CD8-positive, alpha-beta memory T cell (primary cell): ENCODE measurements at places on chromosomes 13 and 19. TPM values are rescaled to one million over a fixed set of nuclear protein-coding genes. Genes with fewer than 3 reads are reported as not detected.

SELENOV gene
- not detected for total RNA-seq

ADM5 gene
- total RNA-seq = 7.2 TPM

ZNF560 gene
- not detected for total RNA-seq

CIRBP gene
- total RNA-seq = 253 TPM

F2RL3 gene
- total RNA-seq = not detected

CEACAM21 gene
- total RNA-seq = 26.8 TPM

SOX1 gene
- not detected for total RNA-seq

CD33 gene
- 0.47 TPM for total RNA-seq

- DNase-seq = no peak
Measured at GRCh38 chr13:44322928-44323327, 50.7 kb upstream of the SERP2 start.

DNA sequence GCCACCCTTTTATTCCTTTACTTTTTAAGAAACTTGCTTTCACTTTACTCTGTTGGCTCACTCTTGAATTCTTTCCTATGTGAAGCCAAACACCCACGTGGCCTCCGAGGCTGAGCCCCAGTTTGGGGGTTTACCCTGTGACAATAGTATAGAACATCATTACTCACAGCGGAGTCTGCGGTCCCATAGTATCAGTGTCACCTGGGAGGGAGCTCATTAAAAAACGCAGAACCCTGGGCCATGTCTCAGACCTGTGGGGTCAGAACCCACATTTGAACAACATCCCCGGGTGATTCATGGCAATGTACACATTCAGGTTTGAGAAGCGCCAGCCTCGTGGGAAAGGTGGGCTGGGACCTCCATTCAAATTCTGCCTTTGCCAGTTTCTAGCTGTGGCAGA lies 36.0 kb upstream of the UBL3 start:
- no peak for DNase-seq

GRCh38 chr13:91704398-91704797 lies 306.0 kb downstream of the GPC5 start:
- no peak for DNase-seq

DNA sequence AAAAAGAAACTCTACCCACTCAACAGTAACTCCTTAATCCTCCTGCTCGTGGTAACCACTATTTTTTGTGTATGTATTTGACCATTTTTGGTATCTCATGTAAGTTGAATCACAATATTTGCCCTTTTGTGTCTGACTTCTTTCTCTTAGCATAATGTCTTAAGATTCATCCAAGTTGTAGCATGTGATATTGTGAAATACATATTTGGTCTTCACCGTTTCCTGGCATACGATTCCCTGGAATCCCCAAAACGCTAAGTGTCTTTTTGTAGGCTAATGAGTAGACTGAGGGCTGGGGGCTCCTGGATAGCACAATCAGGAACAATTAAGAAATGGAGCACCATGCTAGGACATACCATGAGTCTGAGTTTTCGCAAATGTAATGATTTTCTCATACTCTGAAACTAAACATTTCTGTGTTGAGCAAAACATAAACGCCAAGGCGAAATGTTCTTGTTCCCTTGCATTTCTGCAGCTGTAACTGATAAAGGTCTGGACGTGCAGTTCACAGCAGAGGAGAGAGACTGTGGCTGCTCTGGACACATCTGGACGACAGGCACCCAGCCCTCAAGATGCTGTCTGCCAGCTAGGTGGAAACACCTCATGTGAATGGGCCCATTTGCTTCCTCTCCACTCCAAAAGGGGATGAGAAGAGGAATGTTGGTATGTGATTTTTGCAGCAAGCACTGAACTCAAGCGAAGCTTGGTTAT lies 38.4 kb downstream of the BRD4 start:
- DNase-seq = no peak

DNA sequence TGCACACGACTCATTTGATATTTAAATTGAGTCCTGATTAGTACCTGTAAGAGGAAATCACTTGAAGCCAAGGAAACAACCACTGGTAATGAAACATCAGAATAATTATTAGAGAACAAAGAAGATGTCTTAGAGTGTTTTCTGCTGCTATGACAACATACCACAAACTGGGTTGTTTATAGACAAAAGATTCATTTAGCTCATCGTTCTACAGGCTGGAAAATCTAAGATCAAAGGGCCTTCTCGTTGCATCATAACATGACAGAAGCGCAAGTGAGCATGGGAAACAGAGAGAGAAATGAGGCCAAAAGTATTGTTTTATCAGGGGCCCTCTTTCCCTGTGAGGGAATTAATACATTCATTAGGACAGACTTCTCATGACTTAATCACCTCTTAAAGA lies 1024.0 kb upstream of the PCDH9 start:
- DNase-seq = no peak

GRCh38 chr13:30169442-30169841 lies 137.9 kb downstream of the KATNAL1 start:
- no peak for DNase-seq

DNA sequence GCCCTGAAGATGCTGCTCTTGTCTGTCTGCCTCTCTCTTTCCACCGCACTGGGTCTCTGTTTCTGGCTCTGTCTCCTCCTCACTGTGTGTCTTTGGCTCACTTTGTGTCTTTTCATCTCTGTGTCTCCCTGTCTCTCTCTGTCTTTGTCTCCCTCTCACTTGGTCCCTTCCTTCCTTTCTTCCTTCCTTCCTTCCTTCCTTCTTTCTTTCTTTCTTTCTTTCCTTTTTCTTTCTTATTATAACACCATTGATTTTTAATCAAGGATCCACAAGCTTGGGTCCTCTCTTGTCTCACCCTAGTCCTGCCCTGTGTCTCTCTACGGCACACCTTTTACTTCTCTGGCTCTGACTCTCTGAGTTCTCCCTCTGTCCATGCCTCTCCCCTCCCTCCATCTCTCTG lies 14.3 kb downstream of the CD177 start:
- DNase-seq = no peak

- no peak for DNase-seq
Measured at GRCh38 chr13:111886217-111886945, 180.6 kb upstream of the SOX1 start.

- DNase-seq = no peak
Measured at GRCh38 chr19:19306191-19306590, 14.1 kb downstream of the SUGP1 start.
